ENCODE measurements at places on chromosomes 12 and 14.
A peak's percentile ranks its signal among the peaks of the same experiment; 100 is the strongest.

- no peak for DNase-seq
Measured at GRCh38 chr14:93978735-93979134, 2.4 kb upstream of the ASB2 start.

DNA sequence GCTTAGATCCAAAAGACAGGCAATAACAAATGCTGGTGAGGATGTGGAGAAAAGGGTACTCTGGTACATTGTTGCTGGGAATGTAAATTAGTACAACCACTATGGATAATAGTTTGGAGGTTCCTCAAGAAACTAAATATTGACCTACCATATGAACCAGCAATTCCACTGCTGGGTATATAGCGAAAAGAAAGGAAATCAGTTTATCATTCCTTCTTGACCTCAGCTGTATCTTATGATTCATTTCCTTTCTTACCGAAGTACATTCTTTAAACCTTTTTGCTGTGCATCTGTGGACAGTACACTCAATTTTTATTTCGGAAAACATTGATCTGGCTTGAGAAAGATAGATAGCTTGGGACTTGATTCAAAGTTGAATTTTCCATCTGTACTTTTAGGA, 183.2 kb upstream of the LRFN5 start:
- DNase-seq, result no peak

- no peak for DNase-seq
Measured at GRCh38 chr14:104353221-104353920, 215.0 kb downstream of the KIF26A start.

GRCh38 chr12:110762891-110763290, 20.2 kb upstream of the PPP1CC start:
- no peak for DNase-seq

DNA sequence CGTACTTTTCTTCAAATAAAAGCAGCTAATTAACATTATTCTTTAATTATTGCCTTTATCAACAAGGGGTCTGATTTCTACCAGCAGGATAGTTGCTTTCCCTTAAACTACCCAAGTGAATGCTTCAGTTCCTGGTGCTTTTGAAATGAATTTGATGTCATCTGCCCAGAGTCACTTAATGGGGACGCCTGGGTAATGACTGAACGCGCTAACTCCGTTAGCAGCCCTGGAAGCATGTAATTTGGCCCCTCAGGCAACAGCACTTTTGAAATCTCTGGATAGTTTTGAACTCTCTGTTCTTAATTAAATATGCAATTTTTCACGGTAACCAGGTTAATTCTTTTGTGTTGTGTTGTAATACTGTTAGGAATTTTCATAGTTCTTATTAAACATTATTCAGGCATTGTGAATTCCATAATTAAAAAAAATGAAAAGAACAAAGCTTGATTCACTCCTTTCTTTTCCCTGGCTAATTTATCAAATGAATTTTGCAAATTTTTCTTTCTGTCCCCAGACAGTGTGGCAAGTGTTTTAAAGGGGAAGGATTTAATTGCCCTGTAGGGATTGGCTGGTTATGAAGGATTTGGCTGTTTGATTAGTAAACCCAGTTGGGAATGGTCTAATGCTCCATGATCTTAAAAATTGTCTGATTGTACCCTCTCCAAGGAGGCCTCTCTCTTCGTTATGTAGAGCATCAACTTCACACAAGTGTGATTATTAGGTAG, 137.5 kb upstream of the MYL2 start:
- peak; percentile 52 for DNase-seq

DNA sequence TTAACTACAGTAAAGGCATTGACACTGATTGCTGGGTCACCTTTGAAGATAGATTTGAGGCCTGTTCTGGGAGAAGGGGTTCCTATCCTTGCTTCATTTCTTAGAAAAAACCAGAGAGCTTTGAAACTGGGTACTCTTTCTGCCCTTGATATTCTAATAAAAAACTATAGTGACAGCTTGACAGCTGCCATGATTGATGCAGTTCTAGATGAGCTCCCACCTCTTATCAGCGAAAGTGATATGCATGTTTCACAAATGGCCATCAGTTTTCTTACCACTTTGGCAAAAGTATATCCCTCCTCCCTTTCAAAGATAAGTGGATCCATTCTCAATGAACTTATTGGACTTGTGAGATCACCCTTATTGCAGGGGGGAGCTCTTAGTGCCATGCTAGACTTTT, 36.4 kb downstream of the CAND1 start:
- DNase-seq, result no peak

DNA sequence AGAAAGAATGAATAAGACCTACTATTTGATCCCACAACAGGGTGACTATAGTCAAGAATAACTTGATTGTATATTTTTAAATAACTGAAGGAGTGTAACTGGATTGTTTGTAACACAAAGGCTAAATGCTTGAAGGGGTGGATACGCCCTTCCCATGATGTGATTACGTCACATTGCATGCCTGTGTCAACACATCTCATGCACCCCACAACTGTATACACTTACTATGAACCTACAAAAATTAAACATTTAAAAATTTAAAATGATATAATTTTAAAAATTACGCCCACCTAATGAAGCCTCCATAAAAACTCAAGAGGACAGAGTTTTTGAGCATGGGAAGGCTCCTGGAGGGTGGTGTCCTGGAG, 94.5 kb downstream of the SCARB1 start:
- DNase-seq, result no peak

- DNase-seq, result peak; percentile 78
Measured at GRCh38 chr12:56593909-56594621, 36.1 kb downstream of the BAZ2A start.

DNA sequence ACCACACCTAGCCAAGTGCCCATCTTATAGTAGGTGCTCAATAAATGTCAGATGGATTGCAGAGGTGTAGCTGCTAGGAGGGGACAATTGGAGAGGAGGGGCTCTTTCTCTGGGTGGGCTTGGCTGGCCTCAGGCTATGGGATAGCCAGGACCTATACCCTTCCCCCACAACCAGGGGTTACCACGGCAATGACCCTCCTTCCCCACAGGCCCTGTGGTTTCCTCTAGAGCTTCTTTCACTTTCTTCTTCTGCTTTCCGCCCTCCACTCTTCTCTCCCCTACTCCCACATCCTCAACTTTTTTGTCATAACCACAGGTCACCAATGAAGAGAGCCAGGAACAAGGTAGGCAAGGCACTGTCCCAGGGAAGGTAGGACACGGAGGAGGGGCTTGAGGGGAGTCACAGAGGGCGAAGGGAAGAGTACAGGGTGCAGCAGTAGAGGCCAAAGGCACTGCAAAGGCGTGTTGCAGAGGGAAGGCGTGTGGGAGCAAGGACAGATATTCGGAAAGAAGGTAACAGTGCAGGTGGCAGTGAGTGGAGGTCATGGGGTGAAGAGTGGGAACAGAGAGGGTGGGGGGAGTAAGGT, 1.9 kb upstream of the ITGB7 start:
- no peak for DNase-seq

DNA sequence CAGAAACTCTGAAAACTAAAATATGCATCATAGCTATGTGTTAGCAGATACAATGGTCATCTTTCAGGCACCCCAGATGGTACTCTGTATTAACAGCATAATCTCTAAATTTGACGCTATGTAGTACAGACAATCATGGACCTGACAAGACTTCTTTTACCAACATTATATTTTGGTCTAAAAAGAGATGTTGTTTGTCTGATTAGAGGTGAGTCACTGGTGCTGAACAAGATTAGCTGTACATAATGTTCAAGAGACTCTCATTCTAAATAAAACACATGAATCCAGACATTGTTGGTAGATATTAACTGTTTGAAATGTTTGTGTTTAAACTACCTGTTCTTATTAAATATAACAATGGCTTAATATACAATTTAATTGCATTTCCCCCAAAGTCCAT, 146.4 kb upstream of the LMNTD1 start:
- DNase-seq, result no peak

DNA sequence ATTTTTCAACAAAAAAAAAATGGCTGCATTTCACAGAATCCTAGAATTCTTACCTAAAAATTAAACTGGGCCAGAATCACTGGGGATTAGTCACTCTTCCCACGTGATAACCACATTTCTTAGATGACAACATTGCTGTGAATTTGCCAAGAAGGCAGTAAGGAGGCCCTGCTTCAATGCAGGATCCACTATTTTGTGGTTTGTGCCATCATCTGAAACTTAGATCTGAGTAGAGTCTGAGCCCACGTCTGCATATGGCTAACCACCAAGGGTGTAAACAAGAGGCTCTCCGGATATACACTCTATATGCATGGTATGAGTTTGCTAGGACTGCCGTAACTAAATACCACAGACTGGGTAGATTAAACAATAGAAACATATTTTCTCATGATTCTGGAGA, 24.4 kb upstream of the TBX5 start:
- DNase-seq, result no peak

DNA sequence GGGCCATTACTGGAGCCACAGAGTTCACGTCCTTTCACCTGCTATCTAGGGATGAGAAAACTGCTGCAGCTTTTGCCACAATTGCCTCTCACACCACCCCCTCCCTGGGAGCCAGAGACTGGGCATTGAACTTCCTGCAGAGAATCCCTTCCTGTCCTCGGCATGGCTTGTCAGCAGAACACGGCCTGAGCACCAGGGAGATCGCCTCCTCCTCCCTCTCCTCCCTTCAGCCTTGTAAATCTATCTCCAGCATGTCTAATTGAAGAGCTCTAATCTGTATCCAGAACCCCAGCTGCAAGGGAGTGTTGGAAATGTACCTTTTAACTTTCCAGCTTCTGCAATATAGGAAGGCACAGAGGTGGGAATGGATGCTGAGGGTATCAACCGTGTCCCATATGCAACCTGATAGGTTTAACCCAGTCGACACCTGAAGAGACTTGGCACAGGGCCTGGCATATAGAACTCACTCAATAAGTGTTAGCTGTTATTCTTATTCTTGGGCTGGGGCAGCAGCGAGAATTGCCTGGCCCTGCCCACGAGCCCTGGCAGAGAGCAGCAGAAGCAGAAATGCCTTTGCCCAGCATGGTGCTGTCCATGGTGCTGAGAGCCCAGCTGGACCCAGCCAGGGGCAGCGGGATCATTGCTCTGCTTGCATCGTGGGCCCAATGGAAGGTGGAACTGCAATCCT, 26.8 kb downstream of the TMEM63C start:
- peak; percentile 79 for DNase-seq

DNA sequence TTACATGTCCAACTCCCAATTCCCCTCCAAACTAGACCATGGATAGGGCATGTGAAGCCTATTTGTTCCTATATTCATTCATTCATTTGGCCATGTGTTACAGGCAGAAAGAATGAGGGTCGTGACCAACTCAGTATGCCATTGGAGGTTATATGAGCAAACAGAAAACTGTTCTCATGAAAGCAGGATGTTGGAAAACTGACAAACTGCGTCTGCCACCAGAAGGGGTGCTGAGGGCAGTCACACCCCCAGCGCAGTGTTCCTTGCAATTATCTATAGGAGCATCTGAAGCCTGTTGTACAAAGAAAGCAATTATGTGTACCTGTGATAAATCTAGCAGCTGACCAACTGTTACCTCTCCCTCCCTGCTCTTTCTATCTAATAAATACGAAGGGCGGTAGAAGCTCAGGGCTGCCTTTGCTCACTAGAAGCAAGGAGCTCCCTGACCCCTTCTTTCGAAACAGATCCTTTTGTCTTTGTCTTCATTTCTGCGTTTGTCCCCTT, 21.1 kb downstream of the ENTPD5 start:
- no peak for DNase-seq

GRCh38 chr12:51822956-51823355, 25.6 kb downstream of the FIGNL2 start:
- DNase-seq, result no peak

DNA sequence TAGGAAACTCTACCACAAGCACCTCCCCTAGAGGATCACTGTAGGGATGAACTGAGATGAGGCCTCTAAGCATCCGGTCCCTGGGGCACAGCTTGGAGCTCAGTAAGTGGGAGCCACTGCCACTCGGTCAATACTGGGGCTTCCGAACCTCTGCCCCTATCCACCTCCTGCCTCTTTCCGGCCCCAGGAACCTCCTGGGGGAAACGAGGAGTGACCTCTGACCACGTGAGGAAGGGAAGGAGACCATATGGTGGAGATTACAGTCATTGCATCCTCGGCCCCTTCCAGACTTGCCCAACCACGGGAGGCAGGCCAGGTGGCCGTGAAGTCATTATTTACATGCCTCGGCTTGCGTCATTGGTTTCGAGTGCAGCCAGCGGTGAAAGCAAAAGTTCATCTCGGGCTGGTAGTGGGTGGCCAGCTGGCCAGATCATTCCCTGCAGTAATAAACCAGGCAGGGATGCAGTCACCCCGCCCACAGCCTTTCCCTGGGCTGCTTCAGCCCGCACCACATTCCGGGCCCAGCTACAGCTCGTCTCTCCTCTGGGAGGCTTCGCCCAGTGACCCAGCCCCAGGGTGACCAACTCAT, 65.4 kb downstream of the C14orf132 start:
- DNase-seq, result no peak

- DNase-seq, result no peak
Measured at GRCh38 chr14:31968107-31968810, 108.8 kb upstream of the ARHGAP5 start.

- no peak for DNase-seq
Measured at GRCh38 chr12:10409392-10409791, at the start of gene KLRC4. KLRC4 (minus strand) TSS chr12:10409757; CDS start chr12:10409575, 182 bp downstream.

- DNase-seq, result no peak
Measured at GRCh38 chr14:87869619-87870583, 123.1 kb downstream of the GALC start.

- no peak for DNase-seq
Measured at GRCh38 chr12:78316136-78316535, 485.4 kb downstream of the NAV3 start.

GRCh38 chr14:101444116-101444515, 117.2 kb upstream of the DIO3 start:
- DNase-seq, result no peak

DNA sequence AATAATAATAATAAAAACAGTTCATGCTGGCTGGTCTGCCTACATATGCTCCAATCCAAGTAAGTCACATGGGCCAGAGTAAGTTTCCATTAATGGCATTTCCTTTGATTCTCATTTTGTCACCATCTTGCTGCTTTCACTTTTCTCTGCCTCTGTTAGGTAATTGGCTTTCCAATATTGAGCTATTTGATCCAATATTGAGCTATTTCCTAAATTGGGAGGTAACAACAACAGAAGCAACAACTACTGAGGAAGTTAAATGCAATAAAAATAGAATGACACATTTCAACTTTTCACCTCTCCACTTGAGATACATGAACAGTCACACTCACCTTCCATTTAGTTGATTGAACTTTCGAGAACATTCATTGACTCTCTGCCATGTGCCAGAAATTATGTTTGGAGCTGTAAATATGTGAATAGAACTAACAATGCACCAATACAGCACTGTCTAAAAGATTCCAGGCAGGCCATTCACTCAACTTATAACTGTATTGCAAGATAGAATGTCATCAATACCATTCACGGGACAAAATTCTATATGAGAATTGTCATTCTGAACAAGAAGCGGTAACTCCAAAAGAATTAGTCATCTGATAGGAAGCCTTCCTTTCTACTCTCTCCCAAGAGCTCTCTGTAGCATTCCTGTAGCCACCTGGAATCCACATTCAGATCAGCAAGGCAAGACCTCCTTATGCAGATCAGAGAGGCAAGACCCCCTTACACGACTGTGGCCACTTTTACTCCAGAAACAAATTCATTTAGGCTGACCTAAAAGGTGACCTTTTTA, 136.4 kb downstream of the PHLDA1 start:
- DNase-seq, result no peak
